Non-pigmented ciliary epithelial cell (primary cell): ENCODE measurements at places on chromosomes 4 and X.

GRCh38 chrX:111483881-111484280 lies 27.6 kb upstream of the SERTM2 start:
- no peak for DNase-seq

DNA sequence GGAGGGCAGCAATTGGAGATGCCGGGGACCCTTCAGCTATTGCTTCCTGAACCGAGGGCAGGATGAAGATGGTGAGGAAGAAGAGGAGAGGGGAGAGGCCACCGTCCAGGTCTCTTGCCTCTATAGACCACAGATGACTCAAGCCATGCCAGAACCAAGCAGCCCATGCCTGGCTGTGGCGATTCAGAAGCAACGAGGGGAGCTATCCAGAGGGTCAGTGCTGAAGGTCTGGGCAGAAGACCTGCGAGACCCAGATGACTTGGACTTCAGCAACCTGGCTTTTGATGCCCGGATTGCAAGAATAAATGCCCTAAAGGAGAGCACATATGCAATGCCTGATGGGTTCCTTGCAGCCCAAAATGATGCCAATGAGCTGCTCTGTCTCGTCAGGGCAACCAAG lies 70.2 kb upstream of the PRPS2 start:
- DNase-seq = no peak

GRCh38 chrX:70324326-70324725 lies 34.4 kb downstream of the KIF4A start:
- DNase-seq = no peak

DNA sequence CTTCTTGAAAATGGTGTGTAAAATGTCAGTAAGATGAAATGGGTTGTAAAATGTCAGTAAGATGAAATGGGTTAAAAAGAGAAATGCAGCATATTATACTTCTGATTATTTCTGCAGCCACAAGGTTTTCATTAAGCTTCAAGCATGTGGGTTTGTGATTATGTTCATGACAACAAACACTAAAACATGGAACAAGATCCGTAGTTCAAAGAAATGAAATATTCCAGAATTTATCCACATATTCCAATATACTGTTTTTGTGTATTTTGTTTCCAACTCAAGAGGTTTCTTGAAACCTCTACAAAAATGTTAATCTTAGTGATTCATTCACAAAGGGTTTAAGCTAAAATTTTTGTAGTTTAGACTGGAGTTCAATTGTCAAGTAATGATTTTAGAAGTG lies 84.0 kb downstream of the ADAMTS3 start:
- DNase-seq = no peak

- DNase-seq = no peak
Measured at GRCh38 chr4:6367371-6367851, 97.8 kb downstream of the WFS1 start.

- DNase-seq = no peak
Measured at GRCh38 chrX:145002771-145003170, 244.5 kb upstream of the SPANXN1 start.

GRCh38 chr4:10706236-10706635 lies 21.7 kb upstream of the CLNK start:
- no peak for DNase-seq

- no peak for DNase-seq
Measured at GRCh38 chrX:10660171-10660570, 39.8 kb upstream of the MID1 start.

- DNase-seq = no peak
Measured at GRCh38 chrX:96211953-96212352, 472.7 kb upstream of the DIAPH2 start.

GRCh38 chr4:113978561-113979147 lies 793 bp downstream of the ARSJ start:
- DNase-seq = no peak
